Stimulated activated CD8-positive, alpha-beta memory T cell treated with anti-CD3 and anti-CD28 coated beads, Interleukin-7, amount 100 ng/mL, for 24 hours (primary cell): ENCODE measurements at places on chromosomes 7 and 10.
A peak's percentile ranks its signal among the peaks of the same experiment; 100 is the strongest.

DNA sequence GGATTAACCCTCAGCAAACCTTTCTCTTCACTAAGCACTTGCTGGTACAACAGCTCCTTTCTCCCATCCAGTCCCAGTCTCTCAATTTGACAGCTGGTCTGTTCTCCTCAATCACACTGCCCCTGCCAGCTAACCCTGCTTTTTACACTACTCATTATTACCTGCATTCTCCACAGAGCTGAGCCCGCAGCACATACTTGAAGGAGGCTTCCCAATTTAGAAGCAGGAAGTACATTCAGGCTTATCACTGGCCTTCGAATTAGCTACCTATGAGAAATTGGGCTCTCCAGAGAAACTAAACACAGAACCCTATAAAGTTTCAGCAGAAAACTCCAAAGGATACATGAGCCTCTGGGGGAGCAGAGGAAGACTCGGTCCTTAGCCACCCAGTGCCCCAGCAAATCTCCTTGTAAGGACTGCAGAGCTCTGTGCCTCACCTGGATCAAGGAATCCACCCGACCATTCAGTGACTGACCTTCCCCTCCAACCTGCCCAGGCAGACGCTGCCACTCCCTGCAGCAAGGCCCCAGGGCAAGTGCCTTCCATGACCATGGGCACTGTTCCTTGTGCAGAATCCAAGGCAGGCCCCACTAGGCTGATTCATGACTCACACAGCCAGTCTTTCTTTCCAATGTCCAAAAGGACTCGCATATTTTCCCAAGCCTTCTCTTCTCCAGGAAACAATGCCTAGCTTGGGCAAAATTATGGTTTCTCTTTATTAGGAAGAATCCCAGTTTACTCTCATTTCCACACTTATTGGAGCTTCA, 68.0 kb downstream of the VOPP1 start:
- no peak for DNase-seq

DNA sequence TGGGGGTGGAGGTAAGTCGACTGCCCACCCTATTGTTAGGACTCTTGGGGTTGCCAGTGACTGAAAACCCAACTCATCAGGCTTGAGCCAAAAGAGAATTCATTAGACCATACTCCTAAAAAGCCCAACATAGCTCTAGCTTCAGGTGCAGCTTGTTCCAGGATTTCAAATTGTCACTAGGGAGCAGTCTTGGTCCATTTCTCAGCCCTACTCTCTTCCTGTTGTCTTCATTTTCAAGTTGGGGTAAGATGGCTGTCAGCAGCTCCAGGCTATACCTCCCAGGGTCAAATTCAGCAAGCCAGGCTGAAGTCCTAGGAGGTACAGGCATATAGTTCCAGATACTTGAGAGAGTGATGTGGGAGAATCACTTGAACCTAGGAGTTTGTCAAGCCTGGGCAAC, 14.9 kb upstream of the COL13A1 start:
- DNase-seq: no peak

GRCh38 chr7:98165827-98166667, 45.2 kb upstream of the BHLHA15 start:
- DNase-seq: peak; percentile 23

DNA sequence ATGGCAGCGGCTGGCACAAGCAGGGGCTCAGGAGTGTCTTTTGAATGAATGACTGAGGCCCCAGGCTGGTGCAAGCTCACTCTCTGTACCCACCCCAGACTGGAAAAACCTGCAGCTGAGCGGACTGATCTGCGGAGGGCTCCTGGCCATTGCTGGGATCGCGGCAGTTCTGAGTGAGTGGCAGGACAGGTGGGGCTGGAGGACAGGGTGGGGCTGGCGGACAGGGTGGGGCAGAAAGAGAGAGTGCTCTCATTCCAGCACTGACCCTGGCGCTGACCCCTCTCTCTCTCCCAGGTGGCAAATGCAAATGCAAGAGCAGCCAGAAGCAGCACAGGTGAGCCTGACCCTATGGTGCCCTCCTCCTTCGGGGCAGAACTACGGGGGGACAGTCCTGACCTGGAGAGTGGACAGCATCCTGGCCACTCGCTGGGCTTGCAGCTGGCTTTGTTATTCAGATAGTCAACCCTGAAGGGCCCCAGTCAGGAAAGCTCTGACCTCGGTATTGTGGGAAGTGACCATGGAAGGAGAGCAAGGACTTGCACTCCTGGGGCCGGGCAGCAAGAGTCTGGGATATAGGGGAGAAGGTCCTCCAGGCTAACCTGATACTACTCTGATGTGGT, 4.1 kb downstream of the FXYD4 start:
- DNase-seq: no peak

DNA sequence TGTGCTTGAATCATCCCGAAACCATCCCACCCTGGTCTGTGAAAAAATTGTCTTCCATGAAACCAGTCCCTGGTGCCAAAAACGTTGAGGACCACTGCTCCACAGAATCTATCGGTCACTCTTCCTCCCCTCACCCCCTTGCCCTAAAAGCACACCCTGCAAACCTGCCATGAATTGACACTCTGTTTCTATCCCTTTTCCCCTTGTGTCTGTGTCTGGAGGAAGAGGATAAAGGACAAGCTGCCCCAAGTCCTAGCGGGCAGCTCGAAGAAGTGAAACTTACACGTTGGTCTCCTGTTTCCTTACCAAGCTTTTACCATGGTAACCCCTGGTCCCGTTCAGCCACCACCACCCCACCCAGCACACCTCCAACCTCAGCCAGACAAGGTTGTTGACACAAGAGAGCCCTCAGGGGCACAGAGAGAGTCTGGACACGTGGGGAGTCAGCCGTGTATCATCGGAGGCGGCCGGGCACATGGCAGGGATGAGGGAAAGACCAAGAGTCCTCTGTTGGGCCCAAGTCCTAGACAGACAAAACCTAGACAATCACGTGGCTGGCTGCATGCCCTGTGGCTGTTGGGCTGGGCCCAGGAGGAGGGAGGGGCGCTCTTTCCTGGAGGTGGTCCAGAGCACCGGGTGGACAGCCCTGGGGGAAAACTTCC, 784 bp upstream of the SERPINE1 start:
- DNase-seq: no peak

GRCh38 chr10:48536916-48537890, 67.7 kb downstream of the ARHGAP22 start:
- DNase-seq: no peak

GRCh38 chr7:50791938-50792341, 9.2 kb upstream of the GRB10 start:
- DNase-seq: no peak

DNA sequence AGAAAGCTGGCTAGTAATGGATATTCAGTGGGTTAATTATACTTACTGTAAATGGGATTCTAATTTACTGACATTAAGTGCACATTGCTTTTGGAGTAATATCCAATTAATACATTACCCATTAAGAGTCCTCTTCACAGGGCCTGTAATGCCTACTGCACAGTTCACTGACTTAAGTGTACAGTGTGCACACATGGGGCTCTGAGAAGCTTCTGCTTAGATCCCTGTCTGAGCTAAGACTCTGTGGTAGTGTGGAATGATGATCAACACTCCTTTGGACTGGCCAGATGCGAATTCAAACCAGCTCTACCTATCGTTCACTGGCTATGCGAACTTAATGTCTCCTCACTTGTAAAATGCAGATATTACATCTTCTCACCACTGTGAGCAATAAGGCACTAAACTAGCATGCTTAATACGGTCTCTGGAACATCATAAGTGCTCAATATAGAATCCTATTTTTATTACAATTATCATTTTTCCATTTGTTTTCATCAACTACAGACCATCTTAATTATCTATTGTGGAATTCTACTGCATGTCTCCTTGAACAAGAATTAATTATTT, 53.8 kb upstream of the SEC61G start:
- DNase-seq: no peak

- DNase-seq: no peak
These were observed 216.6 kb downstream of the ZNF33B start for GRCh38 chr10:42421812-42422211.

- DNase-seq: no peak
These were observed 88.0 kb upstream of the PRSS58 start for GRCh38 chr7:142345811-142346210.

DNA sequence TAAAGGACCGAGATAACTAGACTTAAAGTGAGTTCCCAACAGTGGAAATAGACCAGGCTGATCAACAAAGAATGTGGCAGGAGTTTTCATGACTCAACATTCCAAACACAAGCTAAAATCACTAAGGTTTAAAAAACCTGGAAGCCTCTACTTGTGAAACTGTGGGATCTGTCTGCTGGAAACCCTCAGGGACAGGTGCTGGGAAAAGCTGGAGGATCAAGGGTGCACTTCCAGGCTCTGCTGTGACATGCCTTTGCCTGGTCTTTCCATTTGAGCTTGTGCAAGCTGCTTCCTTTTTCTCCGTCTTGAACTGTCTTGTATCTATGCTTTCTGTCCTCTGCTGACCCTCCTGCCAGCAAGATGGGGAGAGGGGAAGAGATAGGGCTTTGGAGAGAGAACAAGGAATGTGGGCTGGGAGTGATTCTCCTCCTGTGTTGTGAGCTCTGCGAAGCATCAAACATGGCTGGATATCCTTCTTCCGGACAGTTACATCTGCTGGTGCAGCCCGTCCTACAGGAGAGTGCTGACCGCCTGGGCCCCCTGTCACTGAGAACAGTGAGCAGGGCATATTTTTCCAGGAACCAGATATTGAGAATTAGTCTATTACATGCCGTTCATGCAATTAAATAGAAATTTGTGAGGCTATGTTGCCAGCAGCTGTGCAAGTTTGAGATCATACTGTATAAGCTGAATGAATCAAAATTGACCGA, 25.5 kb downstream of the ARHGAP22 start:
- DNase-seq: no peak

GRCh38 chr10:68367121-68367520, 34.4 kb upstream of the PBLD start:
- DNase-seq: no peak

- DNase-seq: no peak
These were observed 535.2 kb downstream of the PHTF2 start for GRCh38 chr7:78333530-78334425.

GRCh38 chr10:113047151-113047550, 97.1 kb downstream of the TCF7L2 start:
- DNase-seq: no peak

DNA sequence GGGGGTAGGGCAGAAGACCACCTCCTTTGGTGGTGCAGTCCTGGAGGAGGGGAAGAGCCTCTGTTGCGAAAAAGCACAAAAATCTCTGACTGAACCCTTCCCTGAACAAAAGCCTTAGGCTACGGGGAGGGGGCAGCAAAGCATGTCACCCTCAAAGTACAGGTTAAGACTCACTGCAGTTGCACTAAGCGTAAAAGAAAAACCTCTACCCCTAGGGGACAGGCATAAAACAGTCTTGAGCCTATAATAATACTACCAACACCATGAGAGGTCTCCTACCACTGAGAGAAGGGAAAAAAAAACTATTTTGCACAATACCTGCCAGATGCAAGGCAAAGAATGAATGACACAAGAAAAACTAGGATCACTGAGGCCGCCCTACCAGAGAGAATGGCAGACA, 17.3 kb downstream of the TNPO3 start:
- DNase-seq: no peak

DNA sequence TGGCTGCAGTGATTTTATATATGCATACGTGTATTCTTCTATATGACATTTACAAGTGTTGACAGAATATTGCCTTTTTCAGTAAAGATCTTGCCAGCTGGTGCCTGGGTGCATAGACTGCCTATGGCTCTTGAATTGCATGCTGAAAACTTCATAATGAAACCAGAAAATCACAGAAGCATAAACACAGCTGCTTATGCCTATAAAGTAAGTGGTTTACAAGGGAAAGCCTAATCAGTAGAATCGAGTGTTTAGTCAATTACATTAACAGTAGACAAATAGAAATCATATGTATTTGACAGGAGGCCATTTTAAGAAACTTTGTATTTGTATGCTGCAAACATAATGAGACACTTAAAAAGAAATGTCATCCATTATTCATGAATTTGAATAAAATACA, 82.5 kb downstream of the TMEM168 start:
- no peak for DNase-seq

GRCh38 chr10:167383-167782, 32.1 kb downstream of the ZMYND11 start:
- no peak for DNase-seq

- no peak for DNase-seq
These were observed 33.3 kb downstream of the COX15 start for GRCh38 chr10:99698504-99699080.

- no peak for DNase-seq
These were observed 67.5 kb downstream of the AMZ1 start for GRCh38 chr7:2755531-2755930.

DNA sequence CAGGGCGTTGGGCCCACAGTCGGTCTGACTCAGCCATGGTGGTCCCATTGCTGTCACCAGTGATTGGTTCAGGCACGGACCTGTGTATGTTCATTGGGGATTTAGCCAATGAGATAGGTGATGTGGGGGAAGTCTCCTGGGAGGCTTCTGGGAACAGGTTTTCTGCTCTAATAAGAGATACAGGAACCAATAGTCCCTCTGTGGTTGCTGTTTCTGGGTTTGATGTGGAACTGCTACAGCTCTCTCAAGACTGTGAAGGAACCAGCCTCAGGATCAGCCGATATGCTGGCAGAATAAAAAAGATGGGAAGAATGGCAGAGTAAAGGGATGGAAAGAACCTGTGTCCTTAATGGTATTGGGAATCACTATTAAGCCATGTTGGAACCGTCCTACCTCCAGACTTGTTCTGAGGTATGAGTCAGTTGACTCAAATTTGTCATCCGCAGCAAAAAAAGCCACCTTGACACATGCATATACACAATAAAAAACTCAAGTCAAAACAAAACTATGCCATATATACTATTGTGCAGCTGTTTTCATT, 70.6 kb downstream of the MCMBP start:
- DNase-seq: no peak

DNA sequence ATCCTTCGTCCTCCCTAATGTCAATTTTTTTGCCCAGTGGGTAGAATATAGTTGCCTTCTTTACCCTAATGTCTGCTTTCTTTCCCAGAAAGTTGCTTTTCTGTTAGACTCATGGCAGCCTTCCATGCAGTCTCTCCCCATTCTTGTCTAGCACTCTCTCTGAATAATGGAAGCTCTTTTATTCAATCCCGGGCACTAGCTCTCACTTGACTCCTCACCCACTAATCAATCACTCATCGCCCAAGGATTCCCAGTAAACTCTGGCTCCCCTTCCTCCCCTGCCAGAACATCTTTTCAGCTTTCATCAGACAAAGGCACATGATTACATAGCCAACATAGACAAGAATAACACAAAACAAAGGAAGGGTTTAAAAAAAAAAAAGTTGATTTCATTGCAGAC, 100.2 kb upstream of the RELN start:
- DNase-seq: no peak

- DNase-seq: no peak
These were observed 9.2 kb upstream of the GSAP start for GRCh38 chr7:77425101-77426051.

- no peak for DNase-seq
These were observed 99.3 kb downstream of the COL13A1 start for GRCh38 chr10:69901022-69901421.
